Urinary bladder (tissue), 4 donors: ENCODE measurements at places on chromosomes 16 and 17. TPM values are rescaled to one million over a fixed set of nuclear protein-coding genes. Genes with fewer than 3 reads are reported as not detected.

Gene UBALD2
- polyA plus RNA-seq = 22.4 TPM

Gene GPR142
- polyA plus RNA-seq = 0.23 TPM

Gene CCDC78
- 0.49 TPM for polyA plus RNA-seq

Gene PHLPP2
- polyA plus RNA-seq = 4.2 TPM

Gene SGCA
- 89.1 TPM for polyA plus RNA-seq

Gene QPRT
- 13.8 TPM for polyA plus RNA-seq

Gene TMEM98
- polyA plus RNA-seq = 86.3 TPM

Gene EPN3
- polyA plus RNA-seq = 5.6 TPM

Gene ZNF597
- polyA plus RNA-seq = 1.9 TPM

Gene G6PC1
- 0.15 TPM for polyA plus RNA-seq

Gene CDRT15L2
- polyA plus RNA-seq = not detected
